ENCODE measurements at places on chromosomes 5 and 9.

DNA sequence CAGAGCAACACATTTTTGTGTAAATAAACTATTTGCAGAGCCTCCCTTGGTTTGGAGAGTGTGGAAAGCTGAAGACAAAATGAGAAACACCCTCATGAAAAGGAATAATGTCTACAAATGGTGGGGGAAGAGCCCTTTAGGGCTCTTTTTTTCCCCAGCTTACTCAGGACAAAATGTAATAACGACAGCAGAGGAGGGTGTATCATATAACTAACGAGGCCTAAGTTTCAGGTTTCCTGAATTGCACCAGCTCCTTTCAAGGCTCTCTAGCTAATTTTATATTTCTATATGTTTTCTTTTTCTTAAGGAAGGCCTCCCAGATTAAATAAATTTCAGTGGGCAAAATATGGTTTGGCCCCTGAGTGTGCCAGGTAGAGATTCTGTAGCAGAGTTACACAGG lies 116.3 kb downstream of the FEM1C start:
- no peak for DNase-seq

GRCh38 chr9:76403352-76403751 lies 9.1 kb upstream of the RFK start:
- DNase-seq = peak; percentile 68

- DNase-seq = no peak
Observed at GRCh38 chr5:179612577-179613459, 10.7 kb downstream of the HNRNPH1 start.

- DNase-seq = peak; percentile 36
Observed at GRCh38 chr9:113220467-113221002, 542 bp downstream of the FKBP15 start.

DNA sequence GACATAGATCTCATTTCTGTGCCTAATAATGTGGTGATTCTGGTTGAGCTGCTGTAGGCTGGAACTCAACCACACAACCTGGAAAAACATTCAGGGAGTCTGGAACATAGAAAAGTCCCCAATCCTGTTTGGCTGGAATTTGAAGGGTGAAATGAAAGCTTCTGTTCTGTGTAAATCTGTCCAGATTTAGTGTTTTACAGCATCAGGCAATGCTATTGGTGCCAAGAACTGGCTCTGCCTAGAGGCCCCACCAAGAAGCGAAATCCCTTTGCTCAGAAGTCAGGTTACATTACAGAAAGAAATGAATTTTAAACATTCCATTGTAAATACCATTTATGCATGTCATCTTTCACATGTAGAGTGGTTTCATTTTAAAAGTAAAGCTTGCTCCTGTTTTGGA lies 56.3 kb downstream of the TMEM174 start:
- no peak for DNase-seq

- no peak for DNase-seq
Observed at GRCh38 chr5:150063638-150064037, 22.7 kb downstream of the CSF1R start.

Data from CD4-positive, alpha-beta T cell treated with Interleukin-4 for 4 hours (primary cell).